Renal pelvis (tissue), 12 donors: ENCODE measurements at places on chromosomes 5 and 9. TPM values are rescaled to one million over a fixed set of nuclear protein-coding genes. Genes with fewer than 3 reads are reported as not detected.

- DNase-seq = no peak
These were observed 11.8 kb downstream of the OTULIN start for GRCh38 chr5:14676320-14676719.

- no peak for DNase-seq
These were observed 55.3 kb downstream of the ZNF622 start for GRCh38 chr5:16410338-16410737.

DNA sequence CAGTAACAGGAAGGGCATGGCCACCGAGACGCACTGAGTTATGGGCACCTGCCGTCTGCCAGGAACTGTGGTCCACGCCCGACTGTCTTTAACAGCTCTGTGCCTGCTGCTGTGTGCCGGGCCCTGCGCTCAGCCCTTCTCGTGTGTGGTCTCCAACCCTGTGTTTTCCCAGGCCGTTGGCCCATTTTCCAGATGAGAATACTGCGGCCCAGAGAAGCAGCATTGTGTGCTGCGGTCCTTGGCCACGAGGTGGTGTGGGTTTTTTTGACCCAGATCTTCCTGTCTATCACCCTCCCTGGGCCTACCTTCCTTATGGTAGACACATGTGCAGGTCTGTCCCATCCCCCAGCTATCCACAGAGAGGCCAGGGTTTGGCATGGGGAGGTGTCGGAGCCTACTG is 47.0 kb downstream of the RXRA start:
- no peak for DNase-seq

- DNase-seq = no peak
These were observed 42.0 kb downstream of the FBXO38 start for GRCh38 chr5:148425808-148426207.

GRCh38 chr5:120160124-120160895 is 303.8 kb upstream of the PRR16 start:
- DNase-seq = no peak

- no peak for DNase-seq
These were observed 1.6 kb downstream of the CREB3 start for GRCh38 chr9:35734096-35734495.

DNA sequence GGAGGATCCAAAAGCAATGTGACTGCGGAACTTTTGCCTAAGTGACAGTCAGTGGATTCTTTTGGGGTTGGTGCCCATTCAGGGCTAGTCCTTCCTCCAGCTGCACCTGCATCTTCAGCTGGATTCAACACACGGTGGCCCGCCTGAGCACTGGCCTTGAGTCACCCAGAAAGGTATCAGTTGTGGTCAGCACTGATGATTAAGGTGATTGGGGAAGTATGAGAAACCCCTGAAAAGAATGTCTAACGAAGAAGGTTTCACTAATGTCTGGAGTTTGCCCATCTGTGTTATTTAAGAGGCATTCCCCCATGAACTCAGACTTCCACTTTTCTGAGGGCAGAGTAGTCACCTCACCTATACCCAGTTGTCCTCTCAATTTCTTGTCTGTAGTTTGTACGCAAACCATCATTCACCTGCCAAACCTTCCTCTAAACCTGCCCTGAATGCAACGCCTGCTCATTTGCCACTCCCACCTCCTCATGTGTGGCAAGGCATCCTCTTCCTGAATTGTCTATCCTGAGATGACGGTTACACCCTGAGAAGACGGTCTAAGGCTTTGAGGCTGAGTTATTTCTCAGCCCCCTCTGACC is 27.2 kb downstream of the CSF2 start:
- DNase-seq = no peak

DNA sequence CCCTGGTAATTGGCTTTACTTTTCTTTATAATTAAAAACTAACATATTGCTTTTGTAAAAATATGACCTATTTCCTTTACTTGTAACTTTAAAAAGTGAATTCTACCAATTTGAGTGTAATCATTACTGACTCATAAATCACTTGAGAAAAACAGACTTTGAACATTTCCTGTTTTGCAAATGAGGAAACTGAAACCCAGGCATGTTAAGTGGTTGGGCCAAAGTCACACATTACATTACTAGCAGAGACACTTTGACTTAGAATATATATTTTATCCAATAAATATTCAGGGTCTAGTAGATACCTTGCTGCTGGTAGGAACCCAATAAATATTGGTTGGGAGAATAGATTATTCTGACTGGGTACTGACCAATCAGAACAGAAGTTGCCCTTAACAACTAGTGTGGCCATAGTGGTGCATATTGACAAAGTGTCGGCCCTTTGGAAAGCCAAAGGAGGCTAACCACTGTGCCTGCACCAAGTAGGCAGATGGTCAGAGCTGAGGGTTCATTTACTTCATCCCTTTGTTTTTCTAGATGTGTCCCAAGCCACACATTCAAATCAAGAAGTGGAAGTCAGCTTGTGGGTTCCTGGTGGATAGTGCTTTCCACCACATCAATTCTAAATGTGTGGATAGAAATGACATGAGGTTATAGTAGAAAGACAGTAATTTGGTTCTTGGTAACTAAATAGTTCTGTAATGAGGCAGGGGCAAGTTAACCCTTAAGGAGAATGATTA is 365.1 kb upstream of the RIOK2 start:
- DNase-seq = no peak

DNA sequence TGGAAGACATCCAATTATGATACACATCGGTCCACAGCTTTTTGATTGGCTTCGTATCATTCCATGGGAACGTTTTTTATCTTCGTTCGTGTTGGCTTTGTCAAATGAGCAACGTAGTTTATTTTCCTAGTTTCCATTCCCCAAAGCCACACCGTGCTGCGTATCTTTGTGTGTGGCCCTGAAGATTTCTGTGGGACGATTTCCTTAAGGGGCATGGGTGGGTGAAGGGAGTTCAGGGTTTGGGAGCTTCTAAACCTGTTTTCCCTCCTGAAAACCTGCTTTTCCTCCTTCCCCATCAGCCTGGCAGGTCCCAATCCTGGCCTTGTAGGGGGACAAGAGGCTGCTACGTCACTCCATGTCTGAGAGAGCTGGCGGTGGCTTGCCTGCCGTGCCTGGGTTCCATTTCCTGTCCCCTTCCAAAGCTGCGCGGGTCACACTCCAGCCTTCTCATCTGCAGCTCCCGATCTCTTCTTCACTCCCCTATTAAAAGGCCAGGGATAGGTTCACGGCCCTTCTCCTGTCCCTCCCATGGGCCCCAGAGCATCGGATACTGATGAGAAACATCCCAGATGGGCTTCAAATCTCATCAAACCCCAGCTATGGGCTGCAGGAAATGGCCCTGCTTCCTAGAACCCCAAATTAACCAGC is 23.5 kb upstream of the ASS1 start:
- DNase-seq = no peak

DNA sequence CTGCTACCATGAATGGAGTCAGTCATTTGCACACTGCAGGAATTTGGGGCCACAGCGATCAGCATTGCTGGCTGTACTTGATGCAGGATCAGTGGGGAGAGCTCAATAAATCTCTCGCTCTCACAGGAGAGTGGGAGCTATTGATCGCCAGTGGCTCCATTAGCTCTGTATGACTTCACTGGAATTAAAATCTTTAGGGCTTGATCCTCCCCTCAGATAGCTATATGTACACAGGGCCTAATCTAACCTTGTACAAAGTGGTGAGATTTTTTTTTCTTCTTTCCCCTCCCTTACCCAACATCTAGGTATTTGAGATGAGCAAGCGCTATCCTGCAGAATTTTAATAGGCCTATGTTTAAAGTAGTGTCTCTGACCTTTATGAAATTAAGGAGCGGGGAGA is 84.9 kb downstream of the IZUMO3 start:
- DNase-seq = no peak

DNA sequence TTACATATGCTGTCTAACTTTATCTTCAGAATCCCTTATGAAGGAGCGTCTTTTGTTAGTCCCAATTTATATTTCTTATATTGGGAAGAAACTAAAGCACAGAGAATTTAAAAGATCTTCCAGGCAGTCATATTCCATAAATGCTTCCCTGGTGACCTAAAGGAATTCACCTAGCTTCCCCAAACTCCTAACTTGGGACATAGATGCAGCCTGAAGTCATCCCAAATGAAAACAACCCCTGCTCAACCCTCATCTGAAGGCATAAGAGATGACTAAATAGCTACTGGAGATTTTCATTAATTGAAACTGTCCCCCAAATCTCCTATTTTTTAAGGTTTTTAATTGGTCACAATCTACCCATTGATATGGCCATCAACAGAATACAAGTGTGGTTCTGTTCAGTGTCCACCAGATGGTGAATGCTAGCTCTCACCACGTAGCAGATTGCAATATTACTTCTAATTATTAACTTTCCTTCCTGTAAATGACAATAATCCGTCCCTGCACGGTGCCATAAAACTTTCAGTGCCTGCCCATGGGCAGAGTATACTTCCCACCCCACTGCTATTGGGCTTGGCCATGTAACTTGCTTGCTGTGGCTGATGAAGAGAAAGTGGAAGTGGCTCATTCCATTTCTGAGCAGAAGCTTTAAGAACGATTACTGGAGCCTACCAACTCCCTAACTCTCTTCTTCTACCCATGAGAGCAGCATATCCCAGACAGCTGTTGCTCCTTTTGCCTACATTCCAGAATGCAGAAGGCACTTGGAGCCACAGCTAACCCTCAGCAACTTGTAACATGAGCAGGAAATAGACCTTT is 18.7 kb downstream of the PRUNE2 start:
- no peak for DNase-seq

GRCh38 chr9:28774433-28775235 is 1201.4 kb upstream of the C9orf72 start:
- DNase-seq = peak; percentile 33

- DNase-seq = no peak
These were observed 112.5 kb upstream of the EMB start for GRCh38 chr5:50553560-50553984.

DNA sequence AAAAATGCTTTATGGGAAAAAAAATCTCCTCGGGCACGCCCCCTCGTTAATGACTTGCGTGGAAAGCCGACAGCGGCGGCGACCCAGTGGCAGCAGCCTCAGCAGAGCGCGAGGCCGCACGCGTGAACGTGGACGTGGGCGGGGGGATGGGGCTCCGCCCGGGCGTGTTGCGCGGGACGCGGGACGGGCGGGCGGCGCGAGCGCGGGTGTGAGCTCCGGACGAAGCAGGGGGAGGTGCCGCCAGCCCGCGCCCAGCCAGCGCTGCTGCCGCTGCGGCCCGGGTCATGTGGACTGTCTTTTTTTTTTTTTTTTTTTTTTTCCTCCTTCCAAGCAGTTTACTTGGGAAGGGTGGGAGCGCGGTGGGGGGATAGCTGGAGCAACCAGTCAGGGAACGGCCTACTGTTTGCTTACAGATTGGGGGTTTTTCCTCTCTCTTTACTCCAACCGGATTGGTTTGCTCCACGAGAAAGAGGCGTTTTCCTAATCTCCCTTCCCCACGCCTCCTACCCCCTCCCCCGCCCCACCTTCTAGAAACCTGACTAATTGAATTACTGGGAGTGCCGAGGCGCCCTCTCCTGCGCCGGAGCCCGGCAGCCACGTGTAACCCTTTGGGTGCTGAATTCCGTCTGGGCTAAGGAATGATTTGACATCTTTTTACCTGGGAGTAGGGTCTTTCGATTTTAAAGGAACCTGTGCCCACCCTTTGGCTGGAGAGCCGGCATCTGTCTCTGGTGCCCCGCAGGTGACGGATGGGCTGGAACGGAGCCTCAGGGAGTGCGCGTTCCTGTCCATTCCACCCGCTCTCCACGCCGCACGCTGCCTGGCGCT is 1.7 kb upstream of the EFNA5 start:
- peak; percentile 93 for DNase-seq

DNA sequence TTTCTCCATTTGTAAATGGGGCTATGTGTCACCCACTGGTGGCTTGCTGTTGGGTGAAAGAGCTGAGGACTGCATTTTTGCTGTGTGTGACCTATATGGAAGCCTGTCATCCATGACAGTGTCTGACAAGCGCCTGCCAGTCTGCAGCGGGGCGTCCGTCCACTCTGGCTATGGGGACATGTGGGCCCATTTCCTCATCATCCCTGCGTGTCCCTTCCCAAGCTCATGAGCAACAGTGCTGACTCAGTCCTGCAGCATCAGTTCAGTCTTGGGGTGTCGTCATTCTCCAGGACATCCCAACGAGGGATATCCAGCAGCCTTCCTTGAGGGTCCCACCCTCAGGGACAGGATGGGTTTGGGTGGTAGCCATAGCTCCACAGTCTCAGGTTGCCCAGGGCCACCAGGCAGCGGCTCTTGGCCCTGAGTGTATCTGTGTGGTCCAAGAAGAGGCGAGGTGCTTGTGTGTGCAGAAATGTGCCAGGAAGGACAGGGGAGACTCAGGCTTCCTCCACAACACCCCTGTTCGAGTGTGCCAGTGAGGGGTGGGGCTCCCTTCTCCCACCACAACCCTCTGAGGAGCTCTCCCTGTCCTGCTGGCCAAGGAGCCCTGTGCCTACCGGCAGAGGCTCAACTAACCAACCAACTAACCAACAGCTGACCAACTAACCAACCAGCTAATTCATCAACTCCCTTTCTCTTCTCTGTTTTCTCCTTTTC is 2.1 kb downstream of the FGD3 start:
- DNase-seq = no peak

GRCh38 chr5:147674411-147674810 is 108.1 kb downstream of the JAKMIP2 start:
- no peak for DNase-seq

- no peak for DNase-seq
These were observed 31.9 kb downstream of the RXRA start for GRCh38 chr9:134358026-134358661.

DNA sequence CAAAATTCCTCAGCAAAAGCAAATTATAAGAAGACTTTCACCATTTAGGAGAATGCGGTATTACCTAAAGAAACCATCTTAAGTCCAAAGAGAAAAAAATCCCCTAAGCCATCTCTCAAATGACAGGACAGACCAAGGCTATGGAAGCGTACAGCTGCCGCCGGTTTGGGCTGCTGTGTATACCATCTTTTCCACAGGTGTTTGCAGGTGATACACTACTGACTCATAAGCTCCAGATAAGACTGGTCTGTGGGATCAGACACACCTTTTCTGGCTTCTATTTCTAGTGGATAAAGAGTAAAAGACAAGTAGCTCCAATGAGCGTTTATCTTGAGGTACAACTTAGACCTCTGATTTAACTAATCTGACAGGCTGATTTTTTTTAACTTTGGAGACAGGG is 7.7 kb downstream of the CDKN2AIPNL start:
- DNase-seq = no peak

- no peak for DNase-seq
These were observed 408.7 kb downstream of the ARHGEF28 start for GRCh38 chr5:74034733-74035132.

- no peak for DNase-seq
These were observed 101.2 kb downstream of the DNAH5 start for GRCh38 chr5:13843175-13843846.

- no peak for DNase-seq
These were observed 16.6 kb downstream of the TUT7 start for GRCh38 chr9:86337469-86338108.

Gene CYFIP2
- 113 TPM for polyA plus RNA-seq

Gene AJM1
- 1.7 TPM for polyA plus RNA-seq

Gene PCDHB5
- polyA plus RNA-seq = 5.3 TPM

Gene RLN2
- polyA plus RNA-seq = 1.8 TPM

Gene GRIN1
- not detected for polyA plus RNA-seq

Gene LVRN
- polyA plus RNA-seq = 0.65 TPM

Gene MUSK
- 0.04 TPM for polyA plus RNA-seq

Gene GPRIN1
- polyA plus RNA-seq = 1.9 TPM

Gene SLC34A3
- polyA plus RNA-seq = 11.4 TPM

Gene HRH2
- polyA plus RNA-seq = 2.7 TPM

Gene POLR3G
- 3.5 TPM for polyA plus RNA-seq
